Activated CD8-positive, alpha-beta memory T cell treated with anti-CD3 and anti-CD28 coated beads for 24 hours (primary cell): ENCODE measurements at places on chromosomes 12 and 14.

GRCh38 chr12:101819467-101819866, 11.3 kb downstream of the GNPTAB start:
- no peak for DNase-seq

GRCh38 chr14:72686101-72686500, 207.8 kb downstream of the DPF3 start:
- DNase-seq = no peak

GRCh38 chr12:52969828-52970569, 21.1 kb downstream of the KRT18 start:
- no peak for DNase-seq

- DNase-seq = no peak
These were observed 46.7 kb downstream of the GXYLT1 start for GRCh38 chr12:42097971-42098370.

- no peak for DNase-seq
These were observed 5.4 kb downstream of the LMO3 start for GRCh38 chr12:16600525-16600924.
